ENCODE measurements at places on chromosomes 5 and 9.
A peak's percentile ranks its signal among the peaks of the same experiment; 100 is the strongest.

- DNase-seq: no peak
Measured at GRCh38 chr5:169173372-169173771, 127.6 kb downstream of the SLIT3 start.

- DNase-seq: no peak
Measured at GRCh38 chr5:43367453-43367852, 44.7 kb downstream of the CCL28 start.

DNA sequence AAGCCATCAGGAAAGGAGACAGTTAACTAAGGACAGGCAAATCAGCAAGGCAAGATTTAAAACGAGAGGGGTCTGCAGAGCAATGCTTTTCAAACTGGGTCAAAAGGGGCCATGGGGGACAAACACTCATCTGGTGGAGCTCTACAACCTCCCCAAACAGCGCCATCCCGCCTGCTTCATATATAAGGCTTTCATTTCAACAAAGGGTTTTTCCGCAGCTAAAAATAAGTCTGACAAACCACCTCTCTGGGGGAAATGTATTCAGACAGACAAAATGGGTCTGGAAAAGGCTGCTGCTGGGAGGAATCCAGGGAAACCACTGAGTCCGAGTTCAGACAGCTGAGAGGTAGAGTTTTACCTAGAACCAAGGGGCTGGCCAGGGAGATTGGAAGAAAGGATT is 8.3 kb upstream of the SEPTIN8 start:
- DNase-seq: no peak

DNA sequence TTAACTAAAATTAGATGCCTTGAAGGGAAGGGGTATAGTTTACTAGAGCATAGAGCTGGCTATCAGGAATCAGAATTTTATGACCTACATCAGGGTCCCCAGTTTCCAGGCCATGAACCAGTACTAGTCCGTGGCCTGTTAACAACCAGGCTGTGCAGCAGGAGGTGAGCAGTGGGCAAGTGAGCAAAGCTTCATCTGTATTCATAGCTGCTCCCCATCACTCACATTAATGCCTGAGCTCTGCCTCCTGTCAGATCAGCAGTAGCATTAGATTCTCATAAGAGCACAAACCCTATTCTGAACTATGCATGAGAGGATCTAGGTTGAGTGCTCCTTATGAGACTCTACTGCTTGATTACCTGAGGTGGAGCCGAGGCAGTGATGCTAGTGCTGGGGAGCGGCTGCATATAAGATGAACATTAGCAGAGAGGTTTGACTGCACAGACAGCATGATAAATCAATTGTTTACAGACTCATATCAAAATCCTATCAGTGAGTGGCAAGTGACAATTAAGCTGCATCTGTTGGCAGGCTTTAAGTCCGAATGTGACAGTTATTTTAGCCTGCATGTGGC is 44.6 kb downstream of the TAF11L14 start:
- no peak for DNase-seq

DNA sequence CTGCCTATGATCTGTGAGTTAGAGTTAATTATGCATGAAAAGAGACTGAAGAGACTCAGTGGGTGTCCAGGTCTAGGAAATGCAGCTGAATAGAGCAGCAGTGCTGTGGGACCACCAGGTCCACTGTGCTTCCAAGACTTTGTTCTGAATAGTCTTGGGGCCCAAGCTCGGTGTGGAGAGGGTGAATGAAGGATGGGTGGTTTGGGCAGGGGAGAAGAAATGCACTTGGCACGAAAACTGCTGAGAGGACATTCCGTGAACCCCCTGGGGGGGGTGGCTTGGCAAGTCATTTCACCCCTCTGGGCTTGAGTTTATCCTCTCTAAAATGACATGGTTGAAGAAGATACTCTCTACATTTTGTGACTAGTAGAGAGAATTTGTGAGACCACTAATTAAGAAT is 36.0 kb upstream of the GOLPH3 start:
- DNase-seq: no peak

DNA sequence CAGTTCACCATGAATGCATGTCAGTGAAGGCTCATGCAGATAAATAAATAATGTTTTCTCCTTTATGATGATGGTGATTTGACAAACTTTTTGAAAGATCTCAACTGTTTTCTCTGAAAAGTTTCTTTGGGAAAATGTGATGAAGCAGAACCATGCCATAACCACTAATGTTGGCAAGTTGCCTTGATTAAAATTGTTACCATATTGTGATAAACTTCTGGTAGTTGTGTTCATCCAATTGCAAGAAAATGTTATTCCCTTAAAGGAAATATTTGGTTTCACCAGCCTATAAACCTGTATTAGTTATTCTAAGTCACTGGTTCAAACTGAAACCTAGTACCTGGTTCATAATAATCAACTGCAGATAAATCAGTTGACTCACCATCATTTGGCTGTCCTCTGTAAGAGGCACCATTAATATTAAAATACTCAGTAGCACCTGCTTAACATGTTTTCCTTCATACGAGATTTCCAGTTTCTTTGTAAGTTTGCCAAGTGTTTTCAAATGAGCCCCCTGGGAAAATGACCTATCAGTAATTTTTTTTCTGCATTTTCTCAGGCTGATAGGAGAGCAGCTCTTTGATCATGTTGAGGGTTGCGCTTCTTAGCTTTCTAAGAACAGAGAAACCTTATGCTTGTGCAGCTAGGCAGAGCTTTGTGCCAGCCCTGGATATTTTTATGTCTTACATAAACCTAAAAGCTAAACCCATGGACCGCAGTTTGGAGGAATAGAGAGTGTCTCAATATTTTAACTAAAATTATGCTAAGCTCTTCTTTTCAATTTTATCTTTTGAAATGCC is 88.0 kb downstream of the LURAP1L start:
- no peak for DNase-seq

GRCh38 chr9:77531400-77531799 is 116.7 kb downstream of the GNA14 start:
- DNase-seq: no peak

- DNase-seq: peak; percentile 75
Measured at GRCh38 chr9:131276094-131276888, at the start of gene FAM78A. TSS of gene FAM78A (minus strand) at chr9:131276510. CDS start at chr9:131276179, 331 bp downstream.

DNA sequence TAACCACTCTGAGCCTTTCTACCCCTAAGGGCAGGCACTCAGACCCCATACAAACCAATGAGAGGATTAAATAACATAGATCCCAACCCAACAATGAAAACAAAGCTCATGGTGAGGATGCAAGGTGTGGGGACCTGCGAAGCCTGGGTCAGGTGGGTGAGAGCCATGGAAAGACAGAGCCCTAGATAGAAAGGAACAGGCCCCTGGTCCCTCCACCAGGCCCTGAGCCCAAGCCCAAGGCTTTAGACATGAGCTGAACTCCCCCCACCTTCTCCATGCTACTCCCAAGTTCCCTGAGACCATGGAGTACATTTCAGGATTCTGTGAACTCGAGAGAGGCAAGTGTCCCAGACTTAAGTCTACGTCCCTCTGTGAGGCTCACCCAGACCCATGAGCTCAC is 106.5 kb downstream of the SAXO1 start:
- no peak for DNase-seq

GRCh38 chr5:96440185-96440538 is 7.1 kb upstream of the PCSK1 start:
- no peak for DNase-seq

DNA sequence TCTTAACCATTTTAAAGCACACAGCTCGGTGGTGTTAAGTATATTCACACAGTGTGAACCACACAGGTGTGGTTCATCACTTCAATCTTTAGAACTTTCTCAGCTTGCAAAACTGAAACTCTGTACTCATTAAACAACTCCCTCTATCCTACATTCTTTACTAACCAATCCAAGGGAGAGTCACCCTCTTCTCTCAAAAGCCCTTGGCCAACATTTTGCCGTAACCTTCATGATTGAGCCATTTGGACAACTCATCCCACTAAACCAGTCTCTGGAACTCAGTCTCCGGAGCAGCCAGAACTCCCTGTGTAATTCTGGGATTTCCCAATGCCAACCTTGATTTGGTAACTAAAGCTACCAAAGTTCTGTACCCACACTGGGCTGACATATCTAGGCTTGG is 84.7 kb downstream of the TTC39B start:
- DNase-seq: no peak

DNA sequence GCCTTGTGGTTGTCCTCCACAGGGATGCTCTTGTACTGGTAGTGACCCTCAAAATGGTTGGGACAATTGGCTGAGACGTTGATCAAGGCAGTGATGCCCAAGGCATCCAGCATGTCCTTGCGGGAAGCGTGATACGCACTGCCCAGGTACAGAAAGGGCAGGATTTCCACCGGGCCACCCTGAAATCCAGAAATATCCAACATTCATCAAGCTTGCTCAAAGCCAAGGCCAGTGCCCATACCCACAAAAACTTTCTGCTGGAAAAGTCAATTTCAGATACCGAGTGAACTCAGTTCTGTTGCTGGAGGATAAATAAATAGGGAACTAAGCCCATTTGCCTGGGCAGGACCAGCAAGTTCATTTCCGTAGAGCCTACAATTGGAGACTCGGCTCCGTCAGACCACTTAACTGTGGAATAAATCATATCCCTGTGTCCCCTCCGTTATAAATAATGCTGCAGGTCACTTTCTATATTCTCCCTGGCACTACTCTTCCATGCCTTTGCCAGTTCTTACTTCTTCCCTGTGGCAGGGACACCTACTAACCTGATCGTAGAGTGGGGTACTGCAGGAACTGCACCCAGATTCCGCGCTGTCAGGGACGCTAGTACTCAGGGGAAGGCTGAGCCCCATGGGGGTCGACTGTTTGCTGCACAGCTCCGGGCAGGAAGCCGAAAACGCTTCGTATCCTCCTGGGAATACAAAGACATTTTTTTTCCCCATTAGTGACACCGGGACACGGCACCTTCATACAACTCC is 1.2 kb downstream of the DUSP1 start:
- no peak for DNase-seq

DNA sequence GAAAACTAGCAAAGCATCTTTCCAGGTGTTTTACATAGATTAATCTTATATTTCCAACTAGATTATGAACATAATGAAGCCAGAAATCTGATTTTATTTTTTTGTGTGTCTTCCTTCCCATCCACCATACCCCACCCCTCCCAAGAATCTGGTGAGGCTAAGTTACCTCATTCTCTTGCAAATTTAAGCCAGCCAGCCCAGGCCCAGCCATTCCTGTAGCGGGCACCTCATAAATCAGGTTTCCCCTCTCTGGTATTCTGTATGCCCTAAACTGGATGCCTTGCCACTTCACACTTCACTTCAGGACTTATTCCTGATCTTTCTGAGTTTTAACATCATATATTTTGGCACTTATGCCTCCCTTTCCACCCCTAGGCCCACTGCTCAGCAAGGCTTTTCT is 21.8 kb downstream of the C9 start:
- no peak for DNase-seq

DNA sequence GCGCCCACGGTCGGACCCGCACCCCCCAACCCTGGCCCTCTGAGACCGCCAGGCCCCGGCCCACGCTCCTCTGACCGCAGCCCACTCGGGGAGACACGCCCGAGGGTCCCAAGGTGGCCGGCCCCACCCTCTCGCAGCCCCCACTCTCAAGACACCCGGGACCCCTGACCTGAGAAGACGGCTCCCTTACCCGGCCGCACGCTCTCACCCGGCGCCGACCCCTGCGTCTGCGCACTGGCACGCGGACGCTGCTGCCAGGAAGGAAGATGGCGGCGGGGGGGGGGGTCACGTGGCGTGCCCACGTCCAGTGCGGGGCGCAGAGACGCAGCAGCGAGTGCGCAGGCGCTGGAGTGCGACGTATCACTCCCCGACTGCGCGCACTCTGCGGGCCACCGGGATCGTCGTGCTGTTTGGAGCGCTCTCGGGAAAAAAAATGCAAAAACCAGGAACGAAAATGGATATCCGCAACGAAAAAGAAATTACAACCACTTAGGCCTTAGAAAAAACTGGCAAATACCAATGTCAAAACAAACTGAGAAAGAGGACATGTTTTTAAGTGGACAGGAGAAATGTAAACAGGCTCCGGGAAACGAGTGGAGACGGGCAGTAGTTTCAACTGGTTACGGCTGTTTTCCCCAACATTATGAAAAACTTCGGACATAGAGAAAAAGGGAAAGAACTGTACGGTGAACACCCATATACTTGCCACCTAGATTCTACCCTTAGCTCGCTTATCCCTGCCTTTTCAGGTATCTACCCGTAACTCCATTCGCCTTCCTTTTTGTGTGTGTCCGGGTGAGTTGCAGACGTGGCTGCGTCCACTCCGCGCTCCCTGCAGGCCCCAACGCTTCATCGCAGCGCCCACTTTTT is at the start of gene MRPL36:
Gene MRPL36, minus strand, starts transcription at position 236 of the 870 bp plus-strand sequence. CDS start 902 bp downstream, outside the sequence.
- DNase-seq: peak; percentile 96

GRCh38 chr5:83568186-83568585 is 96.6 kb downstream of the VCAN start:
- no peak for DNase-seq

GRCh38 chr9:125810161-125810560 is 63.0 kb downstream of the PBX3 start:
- no peak for DNase-seq

DNA sequence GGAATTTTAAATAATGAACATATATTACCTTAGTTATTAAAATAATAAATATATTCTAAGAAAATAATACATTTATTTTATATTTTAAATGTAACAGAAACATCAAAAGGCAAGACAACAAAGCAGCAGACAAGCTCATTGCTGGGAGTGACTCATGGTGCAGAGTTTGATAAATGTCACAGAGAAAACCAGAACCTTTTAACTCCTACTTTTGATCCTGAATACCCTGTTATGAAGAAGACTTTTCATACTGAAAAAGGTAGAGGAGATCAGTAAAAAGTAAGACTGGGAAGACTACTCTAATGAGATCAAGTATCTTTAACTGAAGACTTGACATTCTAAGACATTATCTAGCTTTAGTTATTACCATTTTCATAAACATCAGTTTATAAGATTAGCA is 99.0 kb upstream of the GNA14 start:
- DNase-seq: no peak

DNA sequence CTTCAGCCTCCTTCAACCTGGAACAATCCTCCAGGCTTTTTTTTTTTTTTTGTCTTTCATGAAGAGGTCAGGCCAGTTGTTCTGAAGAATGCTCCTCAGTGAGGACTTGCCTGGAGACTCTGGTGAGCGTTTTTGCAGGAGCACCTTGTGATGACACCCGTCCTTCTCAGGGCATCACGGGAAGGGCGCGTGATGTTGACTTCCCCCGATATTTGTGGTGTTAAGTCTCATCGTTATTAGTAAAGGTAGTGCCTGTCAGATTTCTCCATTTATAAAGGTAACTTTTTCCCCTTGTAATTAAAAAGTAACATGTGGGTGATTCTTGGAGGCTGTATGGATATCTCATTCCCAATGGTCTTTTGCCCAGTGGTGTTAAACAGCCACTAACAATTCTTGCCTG is 11.1 kb upstream of the PSMB7 start:
- no peak for DNase-seq
